Astrocyte of the hippocampus (primary cell): ENCODE measurements at places on chromosomes 2 and 18.

DNA sequence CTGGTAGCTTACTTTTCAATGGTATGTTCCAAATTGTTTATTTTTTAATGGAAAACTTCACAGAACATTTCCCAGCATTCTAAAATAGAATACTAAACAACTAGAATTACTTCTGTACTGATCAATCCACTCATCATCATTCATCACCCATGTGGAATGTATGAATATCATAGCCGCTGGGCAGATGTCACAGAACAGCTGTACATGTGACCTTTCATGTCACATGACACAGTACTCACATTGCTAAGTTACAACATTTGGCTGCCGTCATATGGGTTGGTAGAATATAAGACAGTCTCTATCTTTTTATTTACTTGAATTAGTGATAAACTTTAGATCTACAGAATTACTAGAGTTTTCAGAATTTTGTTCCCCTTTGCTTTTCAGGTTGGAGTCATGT is 387.6 kb downstream of the ZEB2 start:
- DNase-seq: no peak

GRCh38 chr2:186992597-186992996 is 143.6 kb upstream of the ZSWIM2 start:
- no peak for DNase-seq

DNA sequence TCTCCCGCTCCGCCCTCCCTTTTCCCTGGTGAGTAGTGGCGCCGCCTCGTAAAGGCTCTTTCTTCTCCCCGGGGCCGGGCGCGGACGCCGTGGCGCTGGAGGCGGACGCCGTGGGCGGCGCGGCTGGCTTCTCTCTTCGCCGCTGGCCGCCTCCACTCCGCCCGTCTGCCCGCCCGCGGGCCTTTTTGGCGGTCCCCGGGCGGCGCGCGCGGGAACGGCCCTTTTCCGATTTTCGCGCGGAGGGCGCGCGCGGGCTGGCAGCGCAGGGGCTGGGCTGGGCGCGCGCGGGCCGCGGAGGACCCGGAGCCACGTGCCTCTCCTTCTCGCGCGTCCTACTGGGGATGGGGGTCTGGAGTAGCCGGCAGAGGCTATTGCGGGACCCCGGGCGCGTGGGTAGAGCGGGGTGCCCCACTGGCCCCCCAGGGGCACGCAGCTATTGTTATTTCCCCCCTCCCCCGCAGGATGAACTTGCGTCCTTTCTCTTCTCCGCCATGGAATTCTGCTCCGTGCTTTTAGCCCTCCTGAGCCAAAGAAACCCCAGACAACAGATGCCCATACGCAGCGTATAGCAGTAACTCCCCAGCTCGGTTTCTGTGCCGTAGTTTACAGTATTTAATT is 472 bp downstream of the SLC20A1 start:
- DNase-seq: no peak

GRCh38 chr2:95372216-95372829 is 30.2 kb upstream of the FAHD2A start:
- DNase-seq: no peak

DNA sequence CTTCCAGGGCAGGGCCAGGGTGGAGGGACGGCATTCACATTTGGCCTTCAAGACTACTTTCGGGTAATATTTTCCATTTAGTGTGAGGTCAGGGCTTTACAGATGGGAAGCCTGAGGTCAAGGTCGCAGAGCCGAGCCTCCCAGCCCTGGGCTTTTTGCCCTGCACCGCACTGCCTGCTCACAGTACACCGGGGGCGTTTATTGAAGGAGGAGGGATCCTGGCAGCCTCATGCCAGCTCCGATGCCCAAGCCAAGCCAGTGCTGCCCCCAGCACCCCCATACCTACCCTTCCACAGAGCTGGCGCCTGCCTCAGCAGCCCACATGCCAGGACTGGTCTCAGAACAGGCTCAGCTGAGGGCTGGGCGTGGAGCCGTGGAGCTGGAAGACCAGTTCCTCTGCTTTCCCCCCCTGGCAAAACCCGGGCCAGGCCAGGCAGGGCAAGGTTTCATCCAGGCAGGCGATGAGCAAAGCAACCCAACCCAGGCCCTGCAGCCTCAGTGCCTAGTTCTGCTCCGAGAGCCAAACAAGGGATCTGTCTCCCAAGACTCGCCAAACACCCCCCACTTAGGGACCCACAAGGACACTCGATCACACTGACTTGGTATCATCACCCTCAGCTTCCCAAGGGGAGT is 11.9 kb downstream of the SDC1 start:
- no peak for DNase-seq

- no peak for DNase-seq
These were observed 170.3 kb upstream of the SPRED2 start for GRCh38 chr2:65602603-65603235.

DNA sequence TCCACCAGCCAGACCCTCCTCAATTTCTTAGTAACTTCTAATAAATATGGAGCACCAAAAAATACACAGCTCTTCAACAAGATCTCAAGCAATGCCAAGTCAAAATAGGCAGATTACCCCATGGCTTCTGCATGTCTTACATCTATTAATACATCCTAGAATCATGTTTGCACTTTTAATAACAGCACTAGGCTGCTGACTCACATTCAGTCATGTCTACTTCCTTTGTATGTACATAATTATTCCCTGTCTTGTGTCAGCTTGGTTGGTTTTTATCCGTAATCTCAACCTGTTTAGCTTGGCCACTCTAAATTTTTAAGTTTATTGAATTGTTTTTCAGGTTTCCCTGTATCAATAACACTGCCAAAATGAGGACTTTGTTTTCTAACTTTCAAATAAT is 420.1 kb upstream of the ACVR2A start:
- DNase-seq: peak; percentile 10

DNA sequence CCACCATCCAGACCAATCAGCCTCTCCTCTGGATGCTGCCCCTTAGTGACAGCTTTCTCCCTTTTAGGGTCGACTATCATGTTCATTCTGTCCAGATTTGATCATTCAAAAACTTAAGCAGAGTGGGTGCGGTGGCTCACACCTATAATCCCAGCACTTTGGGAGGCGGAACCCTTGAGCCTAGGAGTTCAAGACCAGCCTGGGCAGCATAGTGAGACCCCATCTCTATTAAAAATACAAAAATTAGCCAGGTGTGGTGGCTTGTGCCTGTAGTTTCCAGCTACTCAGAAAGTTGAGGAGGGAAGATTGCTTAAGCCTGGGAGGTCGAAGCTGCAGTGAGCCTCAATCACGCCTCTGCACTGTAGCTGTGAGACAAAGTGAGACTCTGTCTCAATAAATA is 68.3 kb upstream of the ZCCHC2 start:
- no peak for DNase-seq

DNA sequence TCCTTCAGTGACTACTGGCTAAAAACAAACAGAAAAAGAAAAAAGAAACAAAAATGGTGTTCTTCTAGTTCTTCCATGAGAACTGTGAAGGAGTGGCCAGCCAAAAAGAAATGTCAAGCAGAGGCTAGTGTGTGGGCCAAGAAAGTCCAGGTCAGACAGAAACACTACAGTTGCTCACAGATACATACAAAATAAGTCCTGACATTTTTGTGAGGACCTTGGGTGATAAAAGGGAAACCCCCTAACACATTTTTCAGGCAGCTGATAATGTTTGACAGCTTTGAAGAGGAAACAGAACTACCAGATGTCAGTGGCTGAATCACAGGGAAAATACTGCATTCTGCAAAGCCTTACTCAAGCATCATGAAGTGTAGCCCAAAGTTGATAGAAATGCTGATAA is 28.1 kb downstream of the ARHGAP25 start:
- DNase-seq: no peak

- DNase-seq: no peak
These were observed 75.3 kb upstream of the DDX18 start for GRCh38 chr2:117738991-117739839.

DNA sequence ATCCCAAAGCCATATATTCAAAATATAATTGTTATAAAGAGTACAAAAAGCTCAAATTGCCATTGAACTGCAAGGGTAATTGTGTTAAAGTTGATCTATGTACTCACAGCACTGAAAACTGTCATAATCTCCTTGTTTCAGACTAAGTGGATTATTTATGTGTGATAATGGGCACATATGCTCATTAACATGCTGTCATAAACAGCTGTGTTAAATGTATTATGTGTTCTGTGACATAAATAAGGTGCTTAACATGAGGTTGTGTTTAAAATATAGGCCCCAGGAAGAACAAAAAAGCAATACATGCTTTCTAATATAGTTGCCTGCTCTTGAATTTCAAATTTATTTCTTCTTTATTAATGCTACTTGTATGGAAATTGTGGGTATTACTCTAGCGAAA is 409.5 kb downstream of the DCC start:
- DNase-seq: no peak

DNA sequence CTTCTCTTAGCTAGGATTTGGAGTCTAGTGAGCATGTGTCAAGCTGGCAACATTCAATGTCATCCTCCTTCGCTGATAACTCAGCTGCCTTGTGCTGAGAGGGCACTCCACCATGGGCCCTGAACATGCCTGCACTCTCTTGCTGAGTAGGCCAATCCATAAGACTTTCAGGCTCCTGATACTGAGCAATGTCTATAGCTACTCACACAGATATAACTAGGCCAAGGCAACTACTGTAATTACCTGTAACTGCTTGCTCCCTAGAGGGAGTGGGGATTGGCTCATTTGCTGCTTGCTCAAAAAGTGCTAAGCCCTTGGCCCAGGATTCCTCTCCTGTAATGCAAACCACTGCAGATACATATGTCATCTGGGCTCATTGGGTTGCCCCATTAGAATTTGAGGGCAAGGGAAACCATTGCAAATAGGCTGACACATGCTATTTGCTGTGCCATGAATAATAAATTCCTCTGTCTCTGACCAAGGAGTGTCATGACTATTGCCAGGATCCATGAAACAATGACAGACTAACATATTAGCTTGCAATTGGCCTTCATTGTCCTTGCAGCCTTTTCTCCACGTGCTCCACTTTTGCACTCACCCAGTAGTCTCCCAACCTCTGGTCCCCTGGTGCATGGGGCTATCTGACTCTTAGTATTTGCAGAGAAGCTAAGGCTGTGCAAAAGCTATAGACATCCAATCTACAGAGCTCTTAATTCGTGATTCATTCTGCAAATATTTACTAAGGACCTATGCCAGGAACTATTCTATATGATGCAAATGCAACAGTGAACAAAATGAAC is 36.9 kb upstream of the BMPR2 start:
- no peak for DNase-seq

DNA sequence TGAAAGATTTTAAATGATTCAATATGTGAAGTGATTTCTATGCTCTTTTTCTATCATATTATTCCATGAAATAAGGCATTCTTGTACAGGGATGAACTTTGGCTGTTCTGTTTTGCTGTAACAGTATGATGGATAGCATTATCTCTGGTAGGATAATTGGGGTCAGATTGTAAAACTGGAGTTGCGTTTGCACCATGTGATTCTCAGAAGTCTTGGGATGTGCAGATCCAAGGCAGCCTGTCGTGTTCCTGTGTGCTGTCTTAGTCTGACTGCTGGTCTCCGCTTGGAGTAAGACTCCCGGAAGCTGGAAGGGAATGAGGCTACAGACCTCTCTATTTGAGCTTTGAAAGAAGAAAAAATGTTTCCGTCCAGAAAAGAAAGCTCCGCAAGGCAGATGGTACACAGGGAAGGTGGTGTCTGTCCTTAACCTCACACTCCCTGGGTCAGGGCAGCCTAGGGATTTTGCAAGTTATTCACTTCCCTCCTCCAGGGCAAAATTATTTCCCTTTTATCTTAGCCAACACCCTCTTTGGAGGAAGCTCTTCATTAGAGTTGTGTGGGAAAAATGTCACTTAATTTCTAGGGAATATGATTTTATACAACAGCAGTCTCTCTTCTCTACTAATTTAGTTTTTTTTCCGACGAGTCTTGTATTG is 250.6 kb downstream of the PTPRM start:
- DNase-seq: no peak

DNA sequence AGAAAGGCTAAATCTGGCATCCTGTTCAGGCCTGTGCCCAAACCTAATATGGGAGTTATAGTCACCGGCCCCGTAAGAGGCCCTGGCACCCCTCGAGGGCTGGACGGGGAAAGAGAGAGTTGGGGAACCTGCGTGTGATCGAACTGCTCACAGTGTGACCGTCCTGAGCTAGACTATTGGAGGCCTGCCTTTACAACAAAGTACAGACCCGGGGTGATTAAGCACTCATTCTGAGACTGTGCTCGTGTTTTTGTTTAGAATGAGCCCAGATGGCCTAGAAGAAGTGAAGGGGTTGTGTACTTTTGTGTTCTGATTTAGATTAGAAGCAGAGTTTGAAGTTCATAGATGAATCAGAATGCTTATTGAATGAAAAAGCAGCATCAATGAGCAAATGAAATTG is 115.3 kb downstream of the ACOXL start:
- no peak for DNase-seq

GRCh38 chr18:47968006-47968676 is 37.7 kb upstream of the SMAD2 start:
- DNase-seq: peak; percentile 93

- DNase-seq: peak; percentile 80
These were observed 96.0 kb upstream of the TTC39C start for GRCh38 chr18:23918395-23919032.

- no peak for DNase-seq
These were observed 41.4 kb downstream of the PDK1 start for GRCh38 chr2:172597176-172597842.

DNA sequence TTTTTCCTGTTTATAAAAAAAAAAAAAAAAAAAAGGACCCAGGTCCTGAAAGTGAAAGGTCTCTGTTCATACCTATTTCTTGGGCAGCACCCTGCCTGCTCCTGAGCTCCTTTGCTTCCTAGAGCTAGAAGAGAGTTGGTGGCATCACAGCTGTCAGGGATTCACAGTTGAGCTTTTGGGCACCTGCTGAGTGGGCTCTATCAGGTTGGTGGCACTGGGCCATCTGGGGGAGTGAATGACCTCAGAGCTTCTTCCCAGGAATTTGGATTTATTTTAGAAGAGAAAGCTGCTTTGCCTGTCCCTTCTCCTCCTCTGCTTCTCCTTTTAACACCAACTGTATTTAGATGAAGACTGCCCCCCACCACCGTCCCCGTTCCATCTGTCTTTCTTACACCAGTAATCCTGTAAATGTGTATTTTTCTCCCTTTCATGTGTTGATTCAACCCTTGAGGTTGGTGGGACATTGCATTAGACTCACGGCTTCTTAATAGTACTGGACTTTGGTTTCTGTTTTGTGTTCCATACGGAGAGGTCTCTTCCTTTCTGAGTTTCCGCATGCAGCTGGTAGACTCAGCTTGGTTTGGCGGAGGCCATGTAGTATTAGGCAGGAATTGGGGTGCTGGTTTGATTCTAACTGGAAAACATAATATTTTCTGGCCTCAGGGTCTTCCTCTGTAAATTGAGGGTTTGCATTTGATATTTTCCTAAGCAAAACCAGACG is 7.6 kb upstream of the MGAT5 start:
- DNase-seq: no peak

- no peak for DNase-seq
These were observed 28.0 kb upstream of the COX5B start for GRCh38 chr2:97617911-97618310.

DNA sequence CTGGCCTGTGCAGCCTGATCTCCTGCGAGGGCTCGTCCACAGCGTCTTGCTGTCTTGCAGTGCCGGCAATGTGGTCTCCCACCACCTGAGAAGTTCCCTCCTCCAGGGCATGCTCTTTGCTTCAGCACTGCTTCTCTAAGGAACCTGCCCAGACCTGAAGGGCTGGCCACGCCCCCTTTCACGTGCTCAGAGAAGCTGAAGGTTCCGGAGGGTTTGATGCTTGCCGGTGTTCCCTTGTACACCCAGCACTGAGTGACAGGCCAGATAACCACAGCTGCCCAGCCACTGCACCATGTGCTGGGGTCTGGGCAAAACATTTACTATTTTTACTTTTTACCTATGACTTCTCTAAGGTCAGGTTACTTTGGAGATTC is 1.7 kb upstream of the POLR2D start:
- DNase-seq: peak; percentile 24

GRCh38 chr2:69796174-69796573 is 33.3 kb upstream of the GMCL1 start:
- no peak for DNase-seq
